Hippocampal formation (tissue), 2 donors: ENCODE measurements at places on chromosomes 3 and 15.
A peak's percentile ranks its signal among the peaks of the same experiment; 100 is the strongest.

GRCh38 chr15:68471541-68471940 is 39.6 kb upstream of the ITGA11 start:
- DNase-seq: no peak

- no peak for DNase-seq
Observed at GRCh38 chr3:8631661-8632060, 12.9 kb downstream of the SSUH2 start.

GRCh38 chr3:143167969-143168854 is 48.6 kb downstream of the CHST2 start:
- no peak for DNase-seq

DNA sequence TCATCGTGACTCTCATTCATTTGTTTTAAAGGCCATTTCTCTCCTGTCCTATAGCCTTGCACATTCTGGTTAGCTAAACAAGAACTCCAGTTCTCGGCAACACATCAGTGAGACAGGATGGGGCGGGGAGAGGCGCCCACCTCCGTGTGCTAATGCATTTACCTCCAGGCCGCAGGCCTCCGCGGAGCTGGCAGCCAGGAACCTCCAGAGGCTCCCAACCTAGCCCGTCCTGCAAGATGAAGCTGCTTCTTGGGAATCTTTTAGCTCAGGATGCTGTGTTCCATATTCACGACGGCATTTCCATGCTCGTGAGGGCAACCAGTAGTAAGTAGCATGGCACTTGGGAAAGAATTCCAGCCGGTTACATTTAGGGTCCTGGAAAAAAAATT is 47.9 kb downstream of the RGMA start:
- no peak for DNase-seq

DNA sequence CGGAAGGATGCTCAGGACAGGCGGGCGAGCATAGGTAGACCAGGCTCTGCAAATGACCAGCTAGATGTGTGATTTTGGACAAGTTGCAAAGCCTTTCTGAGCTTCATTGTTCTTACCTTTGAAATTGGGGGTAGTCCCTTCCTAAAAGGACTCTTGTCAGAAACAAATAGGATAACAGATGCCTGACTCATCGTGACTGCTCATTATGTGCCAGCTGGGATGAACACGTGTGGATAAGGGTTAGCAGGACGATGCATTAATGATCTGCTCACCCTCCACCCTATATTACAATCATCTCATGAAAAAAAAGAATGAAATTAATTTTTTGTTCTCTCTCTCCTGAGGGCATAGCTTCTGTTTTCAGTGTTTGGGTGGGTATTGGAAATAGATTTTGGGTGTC is 223.4 kb downstream of the NR2F2 start:
- no peak for DNase-seq

GRCh38 chr3:135268941-135269532 is 474.0 kb downstream of the EPHB1 start:
- DNase-seq: no peak

- DNase-seq: no peak
Observed at GRCh38 chr15:80350941-80351610, 53.1 kb upstream of the ARNT2 start.

DNA sequence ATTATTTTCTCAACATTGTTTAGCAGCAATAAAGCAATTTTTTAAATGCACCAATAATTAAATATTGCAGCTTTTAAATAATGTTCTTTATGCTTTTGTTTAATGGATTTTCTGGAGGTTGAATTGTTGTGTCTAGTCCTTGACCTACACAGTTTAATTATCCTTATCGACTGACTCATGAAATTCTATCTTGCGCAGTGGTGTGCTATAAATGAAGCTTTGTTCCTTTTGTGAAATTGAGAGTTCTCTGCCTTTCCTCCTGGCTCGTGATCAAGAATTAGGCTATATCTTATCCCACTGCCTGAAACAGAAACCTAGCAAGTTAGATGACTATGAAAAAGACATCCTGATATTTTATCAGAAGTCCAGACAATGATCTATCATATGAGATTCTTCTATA is 37.0 kb upstream of the PIK3R4 start:
- no peak for DNase-seq

DNA sequence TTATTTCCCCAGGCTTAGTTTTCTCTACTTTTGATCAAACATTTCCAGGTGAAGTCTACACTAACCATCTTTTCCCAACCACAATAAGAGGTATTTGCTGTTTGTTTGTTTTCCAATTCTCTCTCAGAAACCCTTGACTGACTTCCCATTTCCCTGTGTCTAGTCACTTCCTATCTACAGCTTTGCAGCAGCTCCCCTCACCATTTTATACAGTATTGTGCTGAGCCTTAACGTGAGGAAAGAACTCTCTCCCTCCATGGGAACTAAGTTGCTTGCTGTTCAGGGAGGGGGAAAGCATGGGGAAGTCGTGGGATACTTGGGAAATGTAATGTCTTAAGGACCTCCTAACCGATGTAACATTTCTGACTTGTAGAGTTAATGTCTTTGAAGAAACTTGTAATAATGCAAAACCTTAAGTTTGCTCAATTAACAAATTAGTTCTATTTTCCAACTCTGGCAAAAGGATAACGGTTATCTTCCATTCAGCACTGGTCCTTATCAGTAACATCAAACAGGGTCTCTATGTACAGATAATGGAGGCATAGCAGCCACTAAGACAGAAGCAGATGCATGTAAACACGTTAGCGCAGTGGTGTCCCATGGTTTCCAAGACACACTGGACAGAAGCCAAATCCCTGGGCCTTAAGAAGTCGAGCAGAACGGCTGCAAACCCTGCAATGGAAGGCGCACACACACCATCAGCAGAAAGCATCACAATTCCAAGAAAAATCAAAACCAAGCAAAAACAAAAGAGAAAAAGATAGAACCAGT is 39.7 kb downstream of the NPTN start:
- DNase-seq: no peak

- DNase-seq: no peak
Observed at GRCh38 chr3:179852142-179852905, 184.4 kb downstream of the PEX5L start.

DNA sequence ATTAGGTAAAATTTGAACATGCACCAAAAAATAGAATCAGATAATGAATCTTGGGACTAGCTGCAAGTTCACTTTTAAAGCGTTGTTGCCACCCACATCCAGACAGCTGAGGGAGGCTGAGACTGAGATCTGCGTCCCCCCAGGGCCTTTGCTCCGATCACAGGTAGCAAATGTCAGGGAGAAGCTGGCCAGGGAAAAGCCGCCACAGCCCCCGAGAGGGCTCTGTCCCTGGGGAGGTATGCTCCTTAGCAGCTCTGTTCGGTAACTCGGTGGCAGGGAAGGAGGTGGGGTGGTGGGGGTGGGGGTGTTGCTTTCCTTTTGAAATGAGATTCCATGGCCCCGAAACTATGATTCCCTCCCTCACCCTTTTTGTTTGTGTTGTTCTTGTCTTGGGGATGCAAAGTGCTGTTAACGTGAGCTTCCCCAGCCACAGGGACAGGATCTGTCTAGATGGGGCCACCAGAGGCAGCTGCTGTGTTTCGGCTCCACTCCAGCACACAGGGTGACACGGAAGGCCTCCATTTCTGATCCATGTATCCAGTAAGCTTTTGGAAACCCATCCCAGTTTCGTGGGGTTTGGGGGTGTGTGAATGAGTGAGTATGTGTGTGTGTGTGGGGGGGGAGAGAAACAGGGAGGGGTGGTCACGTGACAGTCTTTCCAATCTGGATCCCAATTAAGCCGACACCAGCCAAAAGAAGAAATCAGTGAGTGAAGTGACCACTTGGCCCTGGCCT is 1.1 kb upstream of the MINAR1 start:
- no peak for DNase-seq

- no peak for DNase-seq
Observed at GRCh38 chr15:100765467-100766241, 114.0 kb upstream of the ALDH1A3 start.

DNA sequence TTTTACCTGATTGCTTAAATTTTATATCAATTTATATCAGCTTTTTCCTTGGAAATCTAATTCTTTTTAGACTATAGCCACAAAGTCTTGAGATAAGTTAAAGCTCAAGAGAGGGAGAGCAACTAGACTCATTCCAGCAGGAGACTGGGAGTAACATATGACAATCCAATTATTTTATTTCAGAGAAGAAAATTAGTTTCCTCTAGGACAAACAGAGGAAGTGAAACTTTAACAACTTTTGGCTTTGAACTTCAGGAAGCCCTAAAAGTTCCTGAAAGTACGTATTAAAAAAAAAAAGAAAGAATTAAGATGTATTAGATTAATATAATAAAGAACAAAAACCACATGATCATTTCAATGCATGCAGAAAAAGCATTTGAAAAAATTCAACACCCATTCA is 13.9 kb upstream of the UBE2E2 start:
- no peak for DNase-seq

DNA sequence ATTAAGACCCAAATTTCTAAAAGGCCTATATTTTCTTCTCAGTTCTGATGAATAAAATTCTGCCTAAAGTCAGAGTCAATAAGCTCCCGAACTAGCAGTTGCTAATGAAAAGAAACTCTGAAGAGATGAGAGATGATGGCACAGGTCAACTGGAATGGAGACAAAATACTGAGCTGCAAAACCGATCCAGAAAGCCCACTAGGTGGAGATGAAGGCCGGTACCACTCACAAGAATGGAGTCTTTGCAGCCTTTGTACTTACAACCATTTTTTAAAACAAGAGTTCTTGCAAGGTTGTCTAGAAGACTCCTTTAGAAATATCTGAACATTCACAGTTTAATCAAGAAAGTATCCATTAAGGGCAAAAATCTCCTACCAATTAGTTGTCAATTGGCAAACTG is 119.9 kb upstream of the TJP1 start:
- peak; percentile 61 for DNase-seq

GRCh38 chr3:53464424-53464823 is 30.0 kb upstream of the CACNA1D start:
- DNase-seq: no peak

GRCh38 chr3:147945968-147946519 is 536.9 kb downstream of the ZIC1 start:
- no peak for DNase-seq

- no peak for DNase-seq
Observed at GRCh38 chr3:188097791-188098190, 56.2 kb upstream of the LPP start.

DNA sequence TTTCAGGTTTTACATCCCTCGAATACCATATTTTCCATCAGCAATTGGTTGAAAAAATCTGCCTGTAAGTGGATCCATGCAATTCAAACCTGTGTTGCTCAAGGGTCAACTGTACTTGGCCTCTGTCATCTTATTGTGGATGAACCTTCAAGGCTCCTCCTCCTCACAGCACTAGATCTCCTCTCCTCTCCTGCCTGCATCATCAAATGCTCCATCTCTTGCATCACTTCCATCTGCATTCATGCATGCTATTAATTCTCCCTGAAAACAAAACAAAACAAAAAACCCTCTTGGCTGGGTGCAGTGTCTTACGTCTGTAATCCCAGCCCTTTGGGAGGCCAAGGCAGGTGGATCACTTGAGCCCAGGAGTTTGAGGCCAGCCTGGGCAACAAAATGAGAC is 10.1 kb downstream of the BCL2L10 start:
- DNase-seq: no peak

- DNase-seq: no peak
Observed at GRCh38 chr3:64440498-64440897, 215.2 kb upstream of the PRICKLE2 start.

- no peak for DNase-seq
Observed at GRCh38 chr3:47910777-47911440, 105.3 kb downstream of the MAP4 start.

DNA sequence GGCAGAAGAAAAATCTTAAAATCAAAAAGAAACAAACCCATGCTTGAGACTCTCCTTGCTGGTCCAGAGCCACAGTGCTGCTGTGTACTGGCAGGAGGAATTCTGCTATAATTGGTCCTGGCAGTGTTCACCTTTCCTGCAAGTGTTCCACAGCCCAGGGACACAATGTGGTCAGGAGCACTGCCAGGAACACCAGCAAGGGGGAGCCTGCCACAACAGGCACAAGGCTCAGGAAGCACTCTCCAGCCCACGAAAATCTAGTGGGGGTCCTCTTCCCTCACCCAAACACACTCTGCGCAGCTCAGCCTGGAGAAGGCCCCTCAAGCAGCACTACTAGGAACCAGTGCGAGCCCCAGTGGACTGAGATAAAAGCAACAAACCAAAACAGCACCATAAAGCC is 92.9 kb downstream of the UBE3A start:
- peak; percentile 54 for DNase-seq

DNA sequence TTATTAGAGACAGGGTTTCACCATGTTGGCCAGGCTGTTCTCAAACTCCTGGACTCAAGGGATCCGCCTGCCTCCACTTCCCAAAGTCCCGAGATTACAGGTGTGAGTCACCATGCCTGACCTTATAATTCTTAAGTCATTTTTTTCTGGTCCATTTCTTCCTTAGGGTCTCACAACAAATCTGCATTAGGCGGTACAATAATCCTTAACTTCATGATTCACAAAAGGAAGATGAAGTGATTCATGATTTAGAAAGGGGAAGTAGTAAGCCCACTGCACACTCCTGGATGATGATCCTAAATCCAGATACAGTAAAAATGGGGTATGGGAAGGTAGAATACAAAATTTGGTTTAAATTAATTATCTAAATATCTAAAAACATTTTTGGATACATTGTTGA is 45.0 kb upstream of the TKT start:
- no peak for DNase-seq

DNA sequence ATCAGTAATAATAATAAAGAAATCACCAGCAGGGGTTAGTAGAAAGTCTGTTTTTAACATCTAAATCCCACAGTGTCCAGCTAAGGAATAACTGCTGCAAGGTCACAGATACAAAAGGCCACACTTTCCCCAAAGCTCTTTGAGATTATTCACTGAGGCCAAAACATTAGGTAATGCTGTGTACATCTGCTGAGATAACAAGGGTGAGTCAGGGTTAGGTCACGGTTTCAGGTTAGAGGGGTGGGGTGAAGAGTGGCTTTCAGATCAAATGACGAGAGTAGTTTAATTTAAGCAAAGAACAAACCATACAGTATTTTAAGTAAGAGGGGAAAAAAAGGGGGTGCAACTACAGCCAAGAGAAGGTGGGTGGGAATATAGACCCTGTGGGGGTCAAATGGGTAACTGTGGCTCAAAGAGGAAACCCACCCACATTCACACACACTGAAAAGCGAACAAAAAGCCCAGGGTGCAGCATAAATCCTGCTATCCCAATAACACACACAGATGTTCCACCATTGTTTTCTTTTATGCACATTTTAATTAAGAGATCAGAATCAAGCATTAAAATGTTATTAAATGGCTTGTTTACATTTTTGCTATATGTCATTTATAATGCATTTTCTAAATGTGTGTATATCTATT is 412.9 kb downstream of the TIGIT start:
- DNase-seq: no peak

GRCh38 chr15:39473298-39473947 is 107.5 kb upstream of the THBS1 start:
- DNase-seq: no peak
